ENCODE measurements at places on chromosomes 4 and X.

DNA sequence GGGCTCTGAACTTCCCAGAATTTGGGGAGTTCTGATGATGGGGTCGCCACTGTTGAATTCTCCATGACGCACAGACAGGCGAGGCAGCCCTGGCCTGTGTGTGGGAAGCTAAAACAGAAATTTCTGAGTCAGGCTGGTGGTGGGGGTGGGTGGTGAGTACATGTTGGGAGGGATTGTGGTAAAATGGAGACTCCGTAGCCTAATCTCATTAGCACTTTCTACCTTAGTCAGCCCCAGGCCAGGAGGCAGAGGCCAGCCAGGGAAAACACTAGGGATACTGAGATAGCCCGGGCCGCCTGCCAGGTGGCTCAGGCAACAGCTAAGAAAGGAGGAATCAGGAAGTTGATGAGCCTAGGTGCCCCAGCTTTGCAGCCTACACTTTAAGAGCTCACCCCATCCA, 39.3 kb upstream of the NHSL2 start:
- DNase-seq: no peak

GRCh38 chrX:133495464-133496391, 80.4 kb upstream of the GPC4 start:
- DNase-seq: no peak

GRCh38 chrX:27600686-27601085, 10.5 kb downstream of the DCAF8L2 start:
- no peak for DNase-seq

DNA sequence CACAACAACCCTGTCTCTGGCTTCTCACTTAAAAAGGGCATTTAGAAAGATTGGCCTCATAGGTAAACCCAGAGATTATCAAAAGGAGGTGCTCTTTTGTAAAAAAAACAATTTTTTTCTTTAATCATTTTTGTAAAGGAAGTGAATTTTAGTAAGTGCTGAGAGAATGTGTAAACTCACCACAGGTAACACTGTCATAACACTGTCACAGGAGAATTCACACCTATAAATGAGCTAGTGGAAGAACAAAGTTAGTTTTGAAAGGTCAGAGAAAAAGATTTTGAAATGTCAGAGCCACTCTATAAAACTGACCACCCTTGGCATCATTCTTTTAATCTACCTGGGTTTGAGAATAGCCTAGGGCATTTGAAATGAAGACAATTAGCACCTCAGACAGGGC, 3.3 kb upstream of the SH2D1A start:
- no peak for DNase-seq

DNA sequence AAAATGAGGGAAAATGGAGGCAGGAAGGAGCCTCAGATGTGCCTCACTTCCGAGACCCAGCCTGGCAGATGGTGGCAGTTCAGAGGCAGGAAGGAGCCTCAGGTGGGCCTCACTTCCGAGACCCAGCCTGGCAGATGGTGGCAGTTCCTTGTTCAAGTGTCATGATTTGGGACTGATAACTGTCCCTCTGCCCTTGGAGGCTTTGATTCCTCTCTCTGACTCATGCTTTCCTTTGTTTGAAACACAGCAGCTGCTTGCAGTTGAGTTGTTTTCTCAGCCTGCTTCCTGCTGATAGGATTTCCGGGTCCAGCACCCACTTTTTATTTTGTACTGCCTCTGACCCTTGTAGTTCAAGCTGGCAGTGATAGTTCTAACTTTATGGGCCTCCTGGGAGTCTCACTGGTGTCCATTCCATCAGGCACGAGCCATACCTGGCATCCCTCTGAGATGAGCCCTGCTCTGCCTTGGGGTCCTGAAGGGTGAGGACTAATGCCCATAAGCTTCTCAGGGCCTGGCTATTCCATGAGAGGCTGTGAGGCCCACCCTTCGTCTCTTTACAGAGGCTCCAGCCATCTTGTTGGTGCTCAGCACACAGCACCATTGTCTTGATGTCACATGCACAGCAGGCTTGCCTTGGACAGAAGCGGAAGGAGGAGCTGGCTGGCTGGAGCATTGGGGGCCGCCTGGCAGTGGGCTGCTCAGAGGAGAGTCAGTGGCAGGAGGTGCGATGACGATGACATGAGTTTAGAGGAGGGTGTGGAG, 13.0 kb downstream of the RGS12 start:
- DNase-seq: no peak

GRCh38 chrX:122133478-122133877, 1050.6 kb upstream of the GRIA3 start:
- no peak for DNase-seq

DNA sequence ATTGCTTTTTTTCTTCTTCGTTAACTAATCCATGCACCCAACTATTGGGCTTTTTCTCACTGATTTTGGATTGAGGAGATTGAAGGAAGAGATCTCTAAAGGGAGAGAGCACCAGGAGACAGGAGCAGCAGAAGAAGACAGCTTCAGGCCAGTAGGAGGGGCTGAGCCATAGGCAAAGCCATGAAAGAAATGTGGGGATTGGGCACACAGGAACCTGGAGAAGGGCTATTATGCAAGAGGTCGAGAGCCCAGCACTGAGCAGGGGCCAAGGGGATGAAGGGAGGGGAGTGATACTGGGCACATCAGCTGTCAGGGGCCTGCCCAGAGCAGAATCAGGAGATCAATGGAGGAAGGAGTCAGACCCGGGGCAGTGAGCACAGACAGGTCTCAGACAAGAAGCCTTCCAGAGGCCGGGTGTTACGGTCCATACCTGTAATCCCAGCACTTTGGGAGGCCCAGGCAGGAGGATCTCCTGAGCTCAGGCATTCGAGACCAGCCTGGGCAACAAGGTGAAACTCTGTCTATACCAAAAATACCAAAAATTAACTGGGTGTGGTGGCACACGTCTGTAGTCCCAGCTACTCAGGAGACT, 140.9 kb downstream of the BCOR start:
- DNase-seq: no peak

GRCh38 chr4:109990261-109991257, 77.9 kb downstream of the EGF start:
- no peak for DNase-seq

GRCh38 chr4:88744609-88745008, 47.0 kb upstream of the NAP1L5 start:
- no peak for DNase-seq

DNA sequence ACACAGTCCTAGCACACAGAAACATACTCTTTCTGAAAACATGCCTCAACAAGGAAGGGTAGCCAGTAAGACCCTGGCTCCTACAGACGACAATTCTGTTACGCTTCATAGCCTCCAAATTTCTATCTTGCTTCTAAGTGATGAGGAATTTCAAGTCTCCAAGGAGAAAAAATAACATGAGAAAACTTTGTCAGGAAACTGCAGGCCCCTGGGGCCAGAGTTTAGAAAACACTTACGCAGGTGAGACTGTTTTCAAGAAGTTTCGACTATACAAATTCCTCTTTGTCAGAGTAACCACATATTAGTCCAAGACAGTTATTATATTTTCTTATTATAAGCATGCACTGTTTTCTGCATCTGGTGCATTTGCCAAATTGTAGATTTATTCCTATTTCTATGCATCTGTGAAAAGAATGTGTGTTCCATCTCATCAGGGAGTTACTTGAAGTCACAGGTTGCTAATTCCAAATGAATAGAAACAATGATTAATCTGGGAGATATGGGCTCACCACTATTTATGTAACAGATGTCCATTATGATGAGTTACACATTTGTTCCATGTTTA, 30.3 kb upstream of the HCCS start:
- no peak for DNase-seq

DNA sequence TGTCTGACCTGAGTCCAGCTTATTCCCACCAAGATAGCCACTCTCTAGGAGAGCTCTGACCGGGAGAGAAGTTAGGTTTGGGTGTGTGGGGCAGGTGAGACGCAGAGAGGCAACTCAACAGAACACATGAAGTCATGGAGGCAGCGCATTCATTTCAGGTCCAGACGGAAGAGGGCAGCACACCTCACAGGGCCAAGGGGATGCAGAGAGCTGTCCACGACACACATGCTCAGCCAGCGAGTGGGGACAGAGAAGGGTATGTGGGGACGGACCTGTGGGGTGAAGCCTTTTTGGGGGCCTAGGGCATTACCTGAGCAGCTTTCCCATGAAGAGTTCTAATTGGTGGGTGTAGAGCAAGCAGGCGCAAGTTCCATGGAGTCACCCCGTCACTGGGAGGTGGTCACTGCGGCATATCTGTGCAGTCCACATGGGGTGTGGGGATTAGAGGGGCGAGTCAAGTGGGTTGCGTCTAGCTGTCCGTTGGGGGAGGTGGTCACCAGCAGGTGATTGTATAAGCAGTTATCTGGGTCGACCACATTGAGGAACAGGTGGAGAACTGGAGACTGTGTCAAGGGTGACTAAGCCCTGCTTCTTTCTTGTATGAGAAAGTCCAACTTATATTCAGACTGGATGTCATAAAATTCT, 24.3 kb upstream of the UXT start:
- no peak for DNase-seq

- no peak for DNase-seq
Measured at GRCh38 chr4:120837656-120838055, 84.9 kb downstream of the PRDM5 start.

DNA sequence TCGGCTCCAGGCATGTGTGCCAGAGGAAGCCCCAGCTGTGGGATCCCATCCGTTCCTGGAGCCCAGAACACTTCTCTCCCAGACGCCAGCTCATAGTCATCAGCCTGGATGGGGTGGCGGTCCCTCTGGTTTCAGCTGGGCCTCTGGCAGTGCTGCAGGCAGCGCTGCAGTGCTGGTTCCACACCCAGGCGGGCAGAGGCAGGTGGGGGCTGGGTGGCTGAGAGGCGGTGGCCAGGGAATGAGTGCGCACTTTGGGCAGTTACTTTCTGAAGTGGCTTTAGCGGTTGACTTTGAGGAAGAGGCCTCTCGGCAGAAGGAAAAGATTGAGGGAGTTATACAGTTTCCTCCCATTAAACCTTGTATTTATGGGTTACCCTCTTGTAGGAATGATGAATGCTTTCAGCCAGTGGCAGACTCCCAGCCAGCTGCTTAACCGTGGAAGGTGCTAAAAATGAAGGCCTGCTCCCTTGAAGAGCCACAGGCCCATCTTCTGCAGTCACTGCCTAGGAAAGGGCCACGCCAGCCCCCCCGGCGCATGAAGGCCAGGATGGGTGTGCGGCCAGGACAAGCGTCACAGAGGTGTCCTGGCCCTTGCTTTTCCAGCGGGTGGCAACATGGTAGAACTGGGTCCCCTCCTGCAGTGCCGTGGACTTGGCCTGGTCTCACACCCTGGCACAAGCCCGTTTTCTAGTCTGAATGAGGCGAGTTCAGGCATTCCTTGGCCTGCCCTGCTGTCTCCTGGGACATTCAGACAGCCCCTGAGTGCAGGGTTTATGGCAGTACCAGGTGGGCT, 9.9 kb downstream of the TADA2B start:
- DNase-seq: no peak

Measured in NCI-H1092 treated with DMSO at 0.1 percent for 48 hours (cell line).